ENCODE measurements at places on chromosomes 12 and 14. TPM values are rescaled to one million over a fixed set of nuclear protein-coding genes. Genes with fewer than 3 reads are reported as not detected.

The KERA gene
- total RNA-seq: not detected

The AQP5 gene
- 0.09 TPM for total RNA-seq

The CDKN3 gene
- 15.1 TPM for total RNA-seq

The GZMB gene
- not detected for total RNA-seq

The HNF1A gene
- total RNA-seq: not detected

The PLBD1 gene
- 1.1 TPM for total RNA-seq

The CCDC198 gene
- not detected for total RNA-seq

The RERG gene
- 0.28 TPM for total RNA-seq
